Ascending aorta (tissue), 2 donors: ENCODE measurements at places on chromosomes 7 and 10.

GRCh38 chr7:138575897-138576428 lies 115.9 kb downstream of the TRIM24 start:
- H3K4me3 ChIP-seq, result no peak overlapping the region
- DNase-seq, result no peak
- H3K27me3 ChIP-seq, result no peaks in the 10 kb centered on the region
- no peak overlapping the region for H3K27ac ChIP-seq
- no peaks in the 10 kb centered on the region for H3K4me1 ChIP-seq

DNA sequence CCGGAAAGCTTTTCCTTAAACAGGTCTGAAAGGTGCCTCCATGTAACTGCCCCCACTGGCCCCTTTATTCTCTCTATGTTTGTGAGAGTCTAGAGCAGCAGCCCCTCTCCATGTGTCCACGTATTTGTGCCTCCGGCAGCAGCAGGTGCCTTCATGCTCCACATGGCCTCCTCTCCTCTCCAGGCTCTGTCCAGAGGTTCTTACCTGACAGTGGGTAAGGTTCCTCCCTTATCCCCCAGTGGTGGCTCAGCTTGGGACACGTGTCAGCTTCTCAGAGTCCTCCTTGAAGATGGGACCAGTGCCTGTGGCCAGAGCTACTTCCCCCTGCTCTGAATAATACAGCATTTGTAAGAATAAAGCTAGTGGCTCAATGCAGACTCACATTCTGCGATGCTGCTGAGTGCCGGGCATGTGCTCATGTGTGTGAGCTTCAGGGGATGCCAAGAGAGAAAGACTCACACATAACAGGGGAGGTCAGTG lies 7.9 kb downstream of the CALML3 start:
- H3K27ac ChIP-seq, result peak overlapping the region; percentile 61
- peaks cover 10% of the 10 kb centered on the region for H3K4me1 ChIP-seq
- no peak overlapping the region for H3K4me3 ChIP-seq
- DNase-seq, result no peak

- no peaks in the 10 kb centered on the region for H3K4me1 ChIP-seq
- no peaks in the 10 kb centered on the region for H3K27me3 ChIP-seq
- H3K36me3 ChIP-seq, result no peaks in the 10 kb centered on the region
Measured at GRCh38 chr10:116115036-116115641, 157.9 kb downstream of the GFRA1 start.

DNA sequence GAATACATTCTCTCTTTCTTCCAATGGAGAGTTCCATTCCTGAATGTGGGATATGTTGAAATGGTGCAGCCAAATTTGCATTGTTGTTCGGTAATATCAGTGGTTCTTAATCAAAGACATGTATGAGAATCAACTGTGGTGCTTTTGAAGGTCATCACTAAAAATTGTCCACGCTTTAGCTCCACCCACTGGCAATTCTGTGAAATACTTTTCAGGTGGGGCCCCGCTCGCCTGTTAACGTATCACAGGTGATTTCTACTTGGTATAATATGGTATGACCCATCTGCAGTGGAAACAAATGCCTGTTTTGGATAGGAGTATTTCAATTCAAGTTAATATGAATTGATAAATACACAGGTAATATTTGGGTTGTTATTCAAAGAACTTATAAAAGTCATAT lies 178.4 kb downstream of the NSUN6 start:
- DNase-seq, result no peak
- no peaks in the 10 kb centered on the region for H3K36me3 ChIP-seq
- peak overlapping the region; percentile 68 for H3K27ac ChIP-seq
- no peaks in the 10 kb centered on the region for H3K27me3 ChIP-seq
- H3K4me3 ChIP-seq, result peak overlapping the region; percentile 43

DNA sequence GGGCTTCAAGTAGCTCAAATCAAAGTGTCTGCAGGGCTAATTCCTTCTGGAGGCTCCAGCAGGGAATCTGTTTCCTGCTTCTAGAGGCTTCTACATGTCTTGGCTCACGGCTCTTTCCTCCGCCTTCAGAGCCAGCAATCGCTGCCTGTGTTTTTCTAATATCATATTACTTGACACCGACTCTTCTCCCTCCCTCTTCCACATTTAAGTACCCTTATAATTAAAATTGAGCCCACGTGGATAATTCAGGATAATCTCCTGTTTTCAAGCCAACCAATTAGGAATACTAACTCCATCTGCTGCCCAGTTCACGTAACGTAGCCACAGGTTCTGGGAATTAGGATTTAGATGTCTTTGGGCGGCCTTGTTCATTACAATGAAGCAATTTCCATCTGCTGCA lies 372.2 kb downstream of the DPP6 start:
- H3K4me3 ChIP-seq, result no peak overlapping the region
- H3K27ac ChIP-seq, result no peak overlapping the region
- H3K4me1 ChIP-seq, result no peaks in the 10 kb centered on the region
- H3K36me3 ChIP-seq, result no peaks in the 10 kb centered on the region

DNA sequence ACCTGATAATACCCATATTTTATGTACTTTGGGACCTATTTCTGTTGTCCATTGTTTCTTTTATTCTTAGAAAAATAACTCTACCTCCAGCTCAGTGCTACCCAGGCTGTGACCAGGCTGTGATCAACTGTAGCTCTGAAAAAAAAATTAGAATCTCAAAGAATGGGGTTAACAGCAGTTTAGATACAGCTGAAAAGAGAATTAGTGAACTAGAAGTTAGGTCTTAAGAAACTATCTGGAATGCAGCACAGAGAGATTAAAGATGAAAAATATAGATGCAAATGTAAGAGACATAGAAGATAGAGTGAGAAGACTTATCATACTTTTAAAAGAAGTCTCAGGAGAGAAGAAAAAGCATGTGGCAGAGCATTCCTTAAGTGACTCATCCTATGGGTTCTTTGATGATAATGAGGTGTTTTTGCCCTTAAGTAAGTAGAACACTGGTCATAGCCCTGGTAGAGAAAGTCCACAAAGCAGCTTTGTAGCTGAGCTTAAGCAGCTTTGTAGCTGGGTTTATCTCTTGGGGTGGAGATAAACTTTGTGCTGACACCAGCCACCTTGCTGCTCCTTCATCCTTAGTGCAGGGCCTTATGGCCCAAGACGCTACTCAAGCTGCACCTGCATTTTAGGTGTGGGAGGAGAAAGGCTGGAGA lies 27.3 kb upstream of the SFRP5 start:
- H3K36me3 ChIP-seq, result no peaks in the 10 kb centered on the region
- no peak overlapping the region for H3K4me3 ChIP-seq
- no peaks in the 10 kb centered on the region for H3K4me1 ChIP-seq
- no peak overlapping the region for H3K27ac ChIP-seq
- no peak for DNase-seq

- peak overlapping the region; percentile 94 for H3K27ac ChIP-seq
- peaks cover 20% of the 10 kb centered on the region for H3K36me3 ChIP-seq
- no peak for DNase-seq
Measured at GRCh38 chr7:5699467-5700384, 81.7 kb downstream of the RNF216 start.

DNA sequence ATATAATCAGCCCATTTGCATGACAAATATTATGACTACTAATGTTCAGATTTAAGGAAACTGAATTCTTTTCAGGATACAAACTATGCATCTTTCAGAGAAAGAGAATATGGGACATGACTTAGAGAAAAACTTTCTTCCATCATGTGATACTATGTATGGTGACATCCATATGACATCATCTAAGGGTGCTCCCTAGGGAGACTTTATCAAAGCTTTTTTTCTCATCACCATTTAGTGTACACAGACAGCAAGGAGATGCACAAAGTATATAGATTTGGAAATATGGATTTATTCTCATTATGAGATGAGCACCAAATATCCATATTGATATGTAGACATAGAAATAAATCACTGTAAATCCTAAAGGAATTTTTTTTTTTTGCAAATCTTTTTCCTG lies 164.2 kb upstream of the YAE1 start:
- H3K27me3 ChIP-seq, result no peaks in the 10 kb centered on the region
- H3K36me3 ChIP-seq, result no peaks in the 10 kb centered on the region
- no peaks in the 10 kb centered on the region for H3K4me1 ChIP-seq
- no peak for DNase-seq

DNA sequence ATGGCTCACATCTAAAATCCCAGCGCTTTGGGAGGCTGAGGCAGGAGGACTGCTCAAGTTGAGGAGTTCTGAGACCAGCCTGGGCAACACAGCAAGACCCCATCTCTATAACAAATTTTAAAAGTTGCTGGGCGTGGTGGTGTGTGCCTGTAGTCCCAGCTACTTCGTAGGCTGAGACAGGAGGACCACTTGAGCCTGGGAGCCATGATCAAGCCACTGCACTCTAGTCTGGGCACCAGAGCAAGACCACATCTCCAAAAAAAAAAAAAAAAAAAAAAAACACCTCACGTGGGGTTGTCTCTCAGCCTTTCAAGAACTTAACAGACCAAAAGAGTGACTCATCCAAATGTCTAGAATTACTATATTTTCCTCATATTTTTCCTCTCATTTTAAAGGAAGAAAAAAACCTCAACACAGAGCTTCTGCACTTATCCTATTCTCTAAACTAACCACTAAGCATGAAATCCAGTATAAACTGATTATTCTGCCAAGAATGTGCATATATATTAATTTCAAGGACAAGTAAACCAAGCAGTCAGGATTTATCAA lies 46.3 kb downstream of the CUL2 start:
- no peak overlapping the region for H3K4me3 ChIP-seq
- no peaks in the 10 kb centered on the region for H3K27me3 ChIP-seq
- DNase-seq, result no peak
- peaks cover 15% of the 10 kb centered on the region for H3K36me3 ChIP-seq

GRCh38 chr7:138657854-138658386 lies 43.2 kb downstream of the SVOPL start:
- H3K27me3 ChIP-seq, result no peaks in the 10 kb centered on the region
- no peak for DNase-seq

GRCh38 chr7:39383136-39383535 lies 183.1 kb upstream of the YAE1 start:
- no peaks in the 10 kb centered on the region for H3K27me3 ChIP-seq
- no peak overlapping the region for H3K4me3 ChIP-seq
- H3K36me3 ChIP-seq, result no peaks in the 10 kb centered on the region
- no peak overlapping the region for H3K27ac ChIP-seq

- no peaks in the 10 kb centered on the region for H3K27me3 ChIP-seq
- H3K27ac ChIP-seq, result no peak overlapping the region
- no peak for DNase-seq
- no peaks in the 10 kb centered on the region for H3K36me3 ChIP-seq
- no peak overlapping the region for H3K4me3 ChIP-seq
Measured at GRCh38 chr7:145152589-145152988, 316.7 kb upstream of the TPK1 start.

DNA sequence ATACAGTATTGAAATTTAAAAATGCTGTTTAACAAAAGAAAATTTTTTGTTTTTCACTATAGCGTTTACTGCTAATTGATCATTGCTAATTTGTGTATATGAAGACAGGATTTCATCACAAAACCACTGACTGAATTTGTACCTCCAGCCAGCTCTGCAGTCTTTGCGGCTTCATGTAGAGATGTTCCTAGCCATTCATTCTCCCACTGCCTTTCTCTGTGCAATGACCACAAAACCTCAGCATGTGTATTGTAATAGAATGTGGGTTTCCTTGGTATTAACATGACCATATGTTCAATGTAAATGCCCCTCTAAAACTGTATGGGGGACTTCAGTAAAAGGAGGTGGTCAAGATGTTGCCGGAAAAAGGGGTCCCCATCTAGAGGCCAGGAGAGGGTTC lies 81.1 kb upstream of the STEAP1B start:
- H3K27me3 ChIP-seq, result no peaks in the 10 kb centered on the region
- no peak overlapping the region for H3K4me3 ChIP-seq
- no peak for DNase-seq
- no peaks in the 10 kb centered on the region for H3K4me1 ChIP-seq
- no peak overlapping the region for H3K27ac ChIP-seq

GRCh38 chr7:112789817-112790585 lies at the start of gene TMEM168:
TSS of gene TMEM168 (minus strand) at chr7:112790393. CDS start at chr7:112784825, 5,568 bp downstream.
- H3K27me3 ChIP-seq, result no peaks in the 10 kb centered on the region
- H3K4me1 ChIP-seq, result peaks cover 6% of the 10 kb centered on the region
- peak within 1 kb of the TSS; percentile 90 for H3K4me3 ChIP-seq
- DNase-seq, result peak; percentile 87
- H3K36me3 ChIP-seq, result no peaks in the 10 kb centered on the region

- H3K27ac ChIP-seq, result no peak overlapping the region
- no peaks in the 10 kb centered on the region for H3K27me3 ChIP-seq
- H3K36me3 ChIP-seq, result no peaks in the 10 kb centered on the region
- peaks cover 20% of the 10 kb centered on the region for H3K4me1 ChIP-seq
- peak; percentile 67 for DNase-seq
Measured at GRCh38 chr10:118958984-118959925, 70.3 kb upstream of the NANOS1 start.

GRCh38 chr10:124647421-124648130 lies 96.6 kb downstream of the FAM53B start:
- peak; percentile 64 for DNase-seq
- H3K27ac ChIP-seq, result peak overlapping the region; percentile 51
- no peaks in the 10 kb centered on the region for H3K36me3 ChIP-seq
- no peaks in the 10 kb centered on the region for H3K27me3 ChIP-seq
- no peak overlapping the region for H3K4me3 ChIP-seq

GRCh38 chr7:93736668-93737369 lies 153.7 kb downstream of the TFPI2 start:
- no peaks in the 10 kb centered on the region for H3K4me1 ChIP-seq
- H3K36me3 ChIP-seq, result no peaks in the 10 kb centered on the region
- DNase-seq, result no peak
- H3K27me3 ChIP-seq, result no peaks in the 10 kb centered on the region
- H3K27ac ChIP-seq, result no peak overlapping the region

DNA sequence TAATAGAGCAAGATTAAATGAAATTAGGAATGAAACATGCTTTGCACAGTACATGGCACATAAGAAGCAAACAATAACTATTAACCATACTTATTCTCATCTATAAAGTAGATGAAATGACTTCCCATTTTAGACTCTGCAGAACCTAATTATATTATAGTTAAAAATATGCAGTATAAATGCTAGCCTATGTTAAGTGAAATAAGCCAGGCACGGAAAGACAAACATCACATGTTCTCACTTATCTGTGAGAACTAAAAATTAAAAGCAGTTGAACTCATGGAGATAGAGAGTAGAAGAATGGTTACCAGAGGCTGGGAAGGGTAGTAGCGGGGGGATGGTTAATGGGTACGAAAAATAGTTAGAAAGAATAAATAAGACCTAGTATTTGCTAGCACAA lies 247.0 kb downstream of the PRKG1 start:
- no peaks in the 10 kb centered on the region for H3K4me1 ChIP-seq
- no peaks in the 10 kb centered on the region for H3K36me3 ChIP-seq
- no peak for DNase-seq
- H3K27ac ChIP-seq, result no peak overlapping the region
- no peak overlapping the region for H3K4me3 ChIP-seq

DNA sequence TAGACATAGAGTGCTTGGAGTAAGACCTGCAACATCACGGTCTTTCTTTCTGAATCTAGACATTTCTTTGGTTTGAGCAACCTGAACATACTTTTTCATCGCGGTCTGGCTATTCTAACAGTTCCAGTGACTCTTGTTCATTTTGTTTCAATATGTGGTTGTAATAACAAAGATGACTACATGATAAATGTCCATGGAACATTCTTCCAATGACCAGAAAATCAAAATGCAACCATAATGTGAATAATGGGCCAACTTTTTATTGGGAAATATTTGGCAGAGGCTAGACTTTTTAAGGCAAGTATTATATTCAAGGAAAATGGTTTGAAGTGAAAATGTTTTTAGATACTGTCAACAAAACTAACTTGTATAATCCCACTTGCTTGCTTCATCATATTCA lies 282.5 kb downstream of the INHBA start:
- H3K27ac ChIP-seq, result no peak overlapping the region
- no peaks in the 10 kb centered on the region for H3K27me3 ChIP-seq
- H3K36me3 ChIP-seq, result no peaks in the 10 kb centered on the region
- no peak overlapping the region for H3K4me3 ChIP-seq

- peak; percentile 79 for DNase-seq
- H3K4me3 ChIP-seq, result peak overlapping the region; percentile 87
- H3K36me3 ChIP-seq, result no peaks in the 10 kb centered on the region
- H3K4me1 ChIP-seq, result peaks cover 13% of the 10 kb centered on the region
Measured at GRCh38 chr10:133378251-133379096, 588 bp upstream of the PAOX start.
